ENCODE measurements at places on chromosomes 16 and 17.

- no peak for DNase-seq
Observed at GRCh38 chr17:67632141-67632540, 85.6 kb upstream of the NOL11 start.

DNA sequence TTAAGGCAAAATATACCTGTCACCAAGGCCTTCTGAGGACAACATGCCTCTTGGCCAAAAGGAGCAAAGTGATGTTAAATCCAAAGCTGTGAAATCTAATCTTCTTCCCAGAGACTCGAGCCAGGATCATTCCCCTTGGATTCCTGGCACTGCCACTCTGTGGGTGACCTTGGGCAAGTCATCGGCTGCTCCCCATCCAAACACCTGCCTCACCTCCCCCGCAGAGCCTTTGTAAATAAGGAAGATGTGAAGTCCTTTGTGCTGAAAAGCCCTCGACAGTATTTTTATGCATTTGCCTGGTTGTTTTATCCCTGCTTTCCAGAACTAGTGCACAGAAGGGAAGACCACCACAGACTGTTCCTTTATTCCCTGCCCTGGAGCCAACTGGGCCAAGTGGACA, 5.4 kb upstream of the CEP295NL start:
- DNase-seq = no peak

GRCh38 chr17:82272495-82273326, 789 bp downstream of the CSNK1D start:
- peak; percentile 63 for DNase-seq

DNA sequence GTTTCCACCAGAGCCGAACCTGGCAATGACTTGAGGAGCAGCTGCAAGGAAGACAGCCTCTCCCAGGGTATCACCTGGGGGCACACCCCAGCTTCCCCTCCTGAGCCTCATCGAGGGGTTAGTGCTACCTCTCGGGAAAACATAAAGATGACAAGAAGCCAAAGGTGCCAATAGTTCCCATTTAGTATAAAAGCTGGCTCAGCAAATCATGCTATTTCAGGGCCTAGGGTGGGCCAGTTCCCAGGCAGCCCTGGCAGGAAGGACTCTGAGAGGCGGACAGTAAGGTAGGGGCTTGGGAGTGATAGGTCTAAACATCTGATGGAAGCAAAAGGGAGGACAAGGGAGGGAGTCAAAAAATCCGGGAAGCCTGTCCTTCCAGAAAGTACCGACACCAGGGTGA, 46.2 kb downstream of the SOST start:
- DNase-seq = no peak

DNA sequence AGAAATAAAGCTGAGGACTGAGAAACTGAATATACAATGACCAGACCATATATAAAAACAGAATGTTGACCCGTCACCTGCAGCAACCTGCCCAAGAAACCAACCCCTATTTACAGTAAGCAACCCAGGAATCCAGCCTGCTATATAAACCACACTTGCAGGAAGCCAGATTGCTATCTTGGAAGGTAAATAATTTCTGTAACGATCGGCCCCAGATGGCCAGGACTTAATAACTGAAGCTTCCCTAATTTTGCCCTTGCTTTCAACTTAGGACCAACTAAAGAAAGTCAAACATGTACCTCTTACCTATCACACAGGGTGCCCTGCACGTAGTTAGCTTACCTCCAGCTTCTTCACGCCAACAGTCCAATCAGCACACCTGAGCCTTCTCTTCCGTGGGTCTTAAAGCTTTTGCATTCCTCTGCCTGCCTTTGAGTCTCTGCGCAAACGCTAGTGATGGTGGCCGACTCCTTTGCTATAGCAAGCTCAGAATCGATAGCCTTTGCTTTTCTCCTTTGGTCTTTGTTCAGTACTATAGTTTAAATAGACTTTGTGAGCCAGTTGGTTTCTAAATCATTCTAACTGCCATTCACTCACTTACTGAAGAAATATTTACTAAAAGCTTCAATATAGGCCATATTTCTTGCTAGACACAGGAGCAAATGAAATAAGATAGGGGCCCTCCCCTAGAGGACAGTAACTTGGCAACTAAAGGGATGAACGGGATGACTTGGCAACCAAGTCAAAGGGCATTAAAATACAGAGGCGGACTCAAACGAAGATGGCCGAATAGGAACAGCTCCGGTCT, 31.3 kb downstream of the MPHOSPH6 start:
- no peak for DNase-seq

- no peak for DNase-seq
Observed at GRCh38 chr17:73723317-73723716, 79.1 kb upstream of the SDK2 start.

- no peak for DNase-seq
Observed at GRCh38 chr16:11501632-11502031, 85.1 kb downstream of the LITAF start.

- peak; percentile 54 for DNase-seq
Observed at GRCh38 chr17:29565643-29566472, 979 bp downstream of the ABHD15 start.

DNA sequence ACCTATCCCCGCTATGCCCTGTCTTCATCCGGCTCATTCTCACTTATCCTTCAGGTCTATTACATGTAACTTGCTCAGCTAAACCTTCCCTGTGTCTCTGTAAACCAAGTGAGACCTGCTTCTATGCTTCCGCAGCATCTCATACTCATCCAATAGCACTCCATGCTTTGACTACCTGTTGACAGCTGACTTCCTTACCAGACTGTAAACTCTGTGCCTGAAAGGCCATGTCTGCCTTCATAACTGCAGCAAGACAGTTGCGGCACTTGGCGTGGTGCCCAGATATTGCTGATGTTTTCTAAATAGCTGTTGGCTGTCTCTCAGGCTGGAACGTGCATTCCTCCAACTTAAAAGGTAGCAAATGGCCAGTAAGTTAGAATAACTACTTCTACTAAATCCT, 1.8 kb upstream of the OR1E1 start:
- no peak for DNase-seq

DNA sequence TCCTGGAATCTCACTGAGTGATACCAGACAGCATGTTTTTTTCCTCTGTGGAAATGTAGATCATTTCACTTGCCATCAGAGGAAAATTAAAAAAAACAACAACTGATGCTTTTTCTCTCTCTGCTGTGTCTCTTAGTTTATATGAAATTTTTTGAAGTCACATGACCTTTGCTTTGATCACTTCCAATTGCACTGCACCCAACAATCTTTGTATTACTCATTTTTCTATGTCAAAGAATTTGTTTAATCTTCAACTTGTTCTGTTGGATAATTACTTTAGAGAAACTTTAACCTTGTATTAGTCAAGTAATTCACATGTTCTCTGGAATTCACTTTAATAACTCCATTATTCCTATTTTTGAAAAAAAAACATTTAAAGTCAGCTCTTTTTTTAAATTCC, 1452.7 kb upstream of the CDH8 start:
- no peak for DNase-seq

GRCh38 chr16:24051125-24051524, 205.0 kb upstream of the CACNG3 start:
- DNase-seq = no peak

- DNase-seq = no peak
Observed at GRCh38 chr17:8408371-8408770, 10.7 kb upstream of the RNF222 start.

DNA sequence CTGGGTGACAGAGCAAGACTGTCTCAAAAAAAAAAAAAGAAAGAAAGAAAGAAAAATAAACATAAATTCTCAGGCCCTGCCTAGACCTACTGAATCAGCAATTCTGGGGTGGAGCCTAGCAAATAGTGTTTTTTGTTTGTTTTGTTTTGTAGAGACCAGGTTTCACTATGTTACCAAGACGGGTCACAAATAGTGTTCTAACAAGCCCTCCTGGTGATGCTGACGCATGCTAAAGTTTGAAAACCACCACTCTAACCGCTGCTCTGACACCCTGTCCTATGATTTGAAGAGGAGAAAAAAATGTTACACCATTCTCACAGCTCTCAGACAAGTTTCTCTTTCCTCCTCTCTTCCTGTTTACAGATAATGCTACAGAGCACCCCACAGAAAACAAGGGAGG, 1.5 kb downstream of the MRPL10 start:
- DNase-seq = no peak

- DNase-seq = no peak
Observed at GRCh38 chr17:78184868-78185267, 2.0 kb downstream of the TK1 start.

DNA sequence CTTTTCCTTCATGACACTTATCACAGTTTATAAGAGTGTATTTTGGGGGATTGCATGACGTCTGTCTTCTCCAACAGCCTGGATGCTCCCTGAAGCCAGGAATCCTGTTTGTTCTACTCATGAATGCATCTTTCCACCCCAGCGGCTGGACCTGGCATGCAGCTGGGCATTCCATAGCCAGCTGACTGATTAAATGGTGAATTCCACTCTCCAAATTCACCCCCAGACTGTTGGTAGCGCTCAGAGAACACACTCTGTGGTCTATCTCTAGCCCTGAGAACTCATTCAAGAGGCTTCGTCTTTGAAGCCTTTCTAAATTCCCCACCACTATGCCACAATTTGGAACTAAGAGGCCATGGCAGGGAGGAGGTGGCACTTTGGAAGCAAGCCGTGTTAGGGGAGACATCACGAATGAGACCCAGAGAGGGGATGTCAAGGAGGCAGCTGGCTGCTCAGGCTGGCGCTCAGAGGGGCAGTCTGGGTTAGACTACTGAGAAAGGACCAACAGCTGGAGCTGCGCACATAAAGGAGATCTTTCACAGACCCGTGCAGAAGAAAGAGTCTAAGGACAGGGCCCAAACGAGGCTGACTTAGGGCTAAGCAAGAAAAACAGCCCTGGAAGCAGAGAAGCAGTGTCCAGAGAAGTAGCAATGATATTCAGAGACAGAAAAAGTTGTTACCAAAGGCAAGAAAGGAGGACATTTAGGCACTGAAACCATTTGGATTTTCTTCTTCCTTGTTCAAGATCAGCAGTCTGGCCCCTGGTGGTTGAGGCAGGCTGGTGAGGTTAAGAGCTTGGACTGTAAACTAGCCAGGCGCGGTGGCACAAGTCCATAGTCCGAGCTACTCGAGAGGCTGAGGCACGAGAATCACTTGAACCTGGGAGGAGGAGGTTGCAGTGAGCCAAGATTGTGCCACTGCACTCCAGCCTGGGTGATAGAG, 42.4 kb upstream of the ZNF629 start:
- DNase-seq = no peak

- DNase-seq = no peak
Observed at GRCh38 chr16:2769100-2769529, 8.0 kb downstream of the ELOB start.

GRCh38 chr16:67246756-67247191, 507 bp downstream of the FHOD1 start:
- no peak for DNase-seq

DNA sequence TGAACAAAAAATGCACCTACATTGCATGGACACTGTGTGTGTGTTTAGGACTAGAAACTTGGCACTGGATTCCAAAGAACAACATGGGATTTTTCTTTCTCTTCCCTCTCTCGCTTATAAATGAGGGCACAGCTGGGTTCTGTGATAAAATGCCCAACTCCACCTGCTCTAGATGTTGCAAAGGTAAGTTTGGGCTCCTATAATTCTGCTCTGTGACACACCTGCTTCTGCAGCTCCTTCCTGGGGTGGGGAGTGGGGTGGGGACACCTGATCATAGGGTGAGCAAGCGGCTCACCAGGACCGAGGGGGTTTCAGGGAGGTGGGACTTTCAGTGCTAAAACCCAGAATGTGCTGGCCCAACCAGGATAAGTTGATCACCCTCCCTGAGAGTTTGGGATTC, 104.3 kb downstream of the AXIN2 start:
- DNase-seq = no peak

DNA sequence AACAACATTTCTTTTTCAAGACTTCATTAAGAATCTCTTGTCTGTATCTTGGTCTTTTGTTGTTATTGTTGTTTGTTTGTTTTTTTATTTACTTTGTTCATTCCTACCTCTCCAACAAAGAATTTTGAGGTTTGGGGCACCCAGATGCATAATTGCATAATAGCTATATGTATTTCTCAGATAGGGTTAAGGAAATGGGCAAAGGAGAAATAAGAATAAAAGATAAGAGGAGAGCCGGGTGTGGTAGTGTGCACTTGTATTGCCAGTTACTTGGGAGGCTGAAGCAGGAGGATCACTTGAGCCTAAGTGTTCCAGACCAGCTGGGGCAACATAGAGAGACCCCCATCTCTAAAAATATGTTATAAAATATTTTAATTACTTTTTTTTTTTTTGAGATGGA, 30.5 kb downstream of the CDH1 start:
- no peak for DNase-seq

GRCh38 chr16:4607841-4608703, 6.6 kb downstream of the UBALD1 start:
- DNase-seq = no peak

- no peak for DNase-seq
Observed at GRCh38 chr17:27495460-27495859, 39.2 kb downstream of the KSR1 start.

DNA sequence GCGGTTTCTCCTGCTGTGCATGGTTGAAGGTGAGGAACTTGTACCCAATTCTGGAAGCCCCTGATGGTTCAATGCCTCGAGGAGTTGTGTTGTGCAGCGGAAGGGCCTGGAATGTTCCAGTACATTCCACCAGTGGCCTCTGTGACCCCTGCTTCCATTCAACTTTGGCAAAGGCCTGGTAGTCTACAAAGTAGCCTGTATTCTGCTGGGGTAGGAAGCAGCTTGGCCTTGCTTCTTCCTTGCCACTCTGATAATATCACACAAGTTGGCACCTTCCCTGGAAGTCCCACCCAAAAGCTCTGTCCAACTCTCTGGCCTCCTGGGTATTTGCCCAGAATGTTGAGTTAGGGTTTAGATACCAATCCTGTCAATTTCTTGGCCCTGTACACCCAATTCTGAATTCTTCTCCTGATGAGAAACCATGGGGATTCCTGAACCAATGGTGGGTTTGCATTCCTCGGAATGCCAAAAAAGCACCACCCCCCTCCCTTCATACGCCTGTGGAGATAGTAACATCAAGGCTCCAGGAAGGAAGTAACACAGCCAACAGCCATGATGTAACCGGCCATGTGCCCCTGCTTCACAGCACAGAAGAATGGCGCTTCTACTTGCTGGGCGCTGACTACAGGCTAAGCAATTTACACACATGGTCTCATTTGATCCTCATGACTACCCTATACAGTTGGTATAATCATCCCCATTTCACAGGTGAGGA, 11.8 kb upstream of the FAM117A start:
- no peak for DNase-seq

- DNase-seq = no peak
Observed at GRCh38 chr16:67975321-67976105, 4.8 kb downstream of the DPEP3 start.

- DNase-seq = no peak
Observed at GRCh38 chr17:9929871-9930270, 24.8 kb upstream of the RCVRN start.

All from suppressor macrophage treated with lipopolysaccharide for 1 hour (primary cell).